ENCODE measurements at places on chromosomes 11 and 22. TPM values are rescaled to one million over a fixed set of nuclear protein-coding genes. Genes with fewer than 3 reads are reported as not detected.

The SYT13 gene
- total RNA-seq = not detected

The UPB1 gene
- 0.12 TPM for total RNA-seq

The FOXR1 gene
- total RNA-seq = not detected

The OVOL1 gene
- total RNA-seq = not detected

The DMC1 gene
- total RNA-seq = 4.0 TPM

The SAC3D1 gene
- total RNA-seq = 52.9 TPM

The FGF19 gene
- not detected for total RNA-seq

The OR52N4 gene
- not detected for total RNA-seq

The APOBEC3F gene
- total RNA-seq = 4.7 TPM

The LUZP2 gene
- total RNA-seq = not detected

The CRYBB3 gene
- not detected for total RNA-seq

The ABCC8 gene
- 0.47 TPM for total RNA-seq

The MS4A2 gene
- total RNA-seq = not detected

The NAA40 gene
- total RNA-seq = 50.7 TPM

The SLC1A2 gene
- total RNA-seq = not detected

The NXPE1 gene
- total RNA-seq = not detected

The RBMXL2 gene
- not detected for total RNA-seq

Measured in G401 (cell line).